ENCODE measurements at places on chromosomes 5 and 9.
A peak's percentile ranks its signal among the peaks of the same experiment; 100 is the strongest.

- DNase-seq = peak; percentile 13
Observed at GRCh38 chr9:214648-215493, at the start of gene DOCK8. DOCK8 (plus strand) TSS chr9:214865; CDS start chr9:214977, 112 bp downstream.

- DNase-seq = no peak
Observed at GRCh38 chr9:134726722-134727034, 85.1 kb downstream of the COL5A1 start.

- no peak for DNase-seq
Observed at GRCh38 chr5:87851603-87852002, 417.0 kb downstream of the TMEM161B start.

- DNase-seq = peak; percentile 1
Observed at GRCh38 chr9:105245029-105245890, 809 bp downstream of the SLC44A1 start.

GRCh38 chr9:24901319-24901718 lies 355.6 kb upstream of the IZUMO3 start:
- DNase-seq = no peak

DNA sequence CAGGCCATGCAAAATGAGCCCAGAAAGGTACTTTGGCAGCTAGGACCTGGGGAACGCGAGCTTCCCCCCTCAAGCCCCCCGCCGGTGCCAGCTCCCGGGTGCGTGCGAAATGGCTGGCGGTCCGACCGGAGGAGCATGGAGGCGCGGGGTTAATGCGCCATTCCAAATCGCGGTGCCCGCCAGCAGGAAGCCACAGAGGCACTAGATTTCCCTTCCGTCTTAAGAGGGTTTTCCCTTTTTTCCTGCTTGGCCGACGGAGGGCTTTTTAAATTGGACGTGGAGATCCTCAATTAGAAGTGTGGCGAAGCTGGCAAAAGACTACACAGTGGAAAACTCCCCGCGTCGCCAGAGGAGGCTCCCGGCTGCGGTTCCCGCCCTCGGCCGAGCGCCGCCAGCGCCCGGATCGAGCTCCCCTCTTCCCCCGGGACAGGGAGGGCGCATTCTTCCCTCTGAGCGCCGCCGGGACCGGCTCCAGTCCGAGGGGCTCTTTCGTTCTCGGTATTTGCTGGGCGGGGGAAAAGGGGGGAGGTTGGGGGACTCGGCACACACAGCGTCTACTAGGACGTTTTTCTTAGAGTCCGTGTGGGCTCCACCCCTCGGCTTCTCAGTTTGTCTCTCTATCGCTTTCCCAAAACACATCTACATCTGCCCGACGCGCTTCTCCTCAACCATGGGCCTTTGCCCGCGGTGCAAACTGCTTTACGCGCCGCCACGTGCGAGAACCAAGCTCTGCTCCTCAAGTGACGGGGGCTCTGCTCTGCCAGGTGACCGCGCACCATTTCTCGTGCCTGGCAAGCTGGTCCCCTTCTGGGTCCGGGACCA lies 3.0 kb downstream of the GDNF start:
- no peak for DNase-seq

Data from stimulated activated CD8-positive, alpha-beta memory T cell treated with anti-CD3 and anti-CD28 coated beads, Interleukin-4, amount 100 ng/mL, for 4 hours (primary cell).